Stimulated activated CD8-positive, alpha-beta memory T cell treated with anti-CD3 and anti-CD28 coated beads, Interleukin-7, amount 100 ng/mL, for 1 hour (primary cell): ENCODE measurements at places on chromosomes 2 and 18.

DNA sequence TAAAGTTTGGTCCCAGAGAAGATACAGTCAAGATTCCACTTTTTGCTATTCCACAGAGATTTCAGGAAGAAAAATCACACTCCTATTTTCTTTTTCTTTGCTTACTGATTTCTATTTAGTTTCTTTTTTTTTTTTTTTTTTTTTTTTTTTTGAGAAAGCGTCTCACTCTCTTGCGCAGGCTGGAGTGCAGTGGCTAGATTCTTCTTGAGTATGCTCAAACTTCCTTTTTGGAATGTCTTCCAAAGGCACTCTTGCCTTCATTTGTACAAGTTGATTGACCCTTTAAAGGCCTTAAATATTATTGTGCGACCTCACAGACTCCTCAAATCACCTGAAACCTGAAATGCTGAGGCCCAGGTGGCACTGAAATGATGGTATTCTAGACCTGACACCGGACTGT lies 9.6 kb downstream of the SCN1A start:
- DNase-seq = no peak

- no peak for DNase-seq
These were observed 146.8 kb downstream of the TGIF1 start for GRCh38 chr18:3596637-3597384.

GRCh38 chr18:10453806-10454680 lies at the start of gene APCDD1:
TSS of gene APCDD1 (plus strand) at chr18:10454635. CDS start at chr18:10454982, 347 bp downstream.
- no peak for DNase-seq

DNA sequence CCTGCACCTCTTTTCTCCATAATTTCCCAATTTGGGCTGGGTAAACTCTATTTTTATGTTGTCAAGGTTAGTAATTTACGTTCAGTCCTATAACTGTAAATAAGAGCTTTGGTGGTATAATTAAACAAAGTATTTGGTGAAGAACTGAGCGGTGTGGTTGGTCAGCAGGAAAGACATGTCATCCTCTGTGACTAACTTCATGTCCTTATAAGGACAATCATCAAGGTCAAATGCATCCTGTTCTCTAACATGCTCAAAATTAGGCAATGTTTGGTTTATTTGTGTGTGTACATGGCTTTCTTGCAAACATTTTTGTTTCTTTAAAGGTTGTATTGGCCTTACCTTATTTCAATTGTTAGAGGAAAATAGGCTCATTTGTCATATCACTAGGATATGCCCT lies 121.5 kb upstream of the NABP1 start:
- DNase-seq = no peak

GRCh38 chr18:35484034-35484433 lies 13.7 kb downstream of the INO80C start:
- DNase-seq = no peak

DNA sequence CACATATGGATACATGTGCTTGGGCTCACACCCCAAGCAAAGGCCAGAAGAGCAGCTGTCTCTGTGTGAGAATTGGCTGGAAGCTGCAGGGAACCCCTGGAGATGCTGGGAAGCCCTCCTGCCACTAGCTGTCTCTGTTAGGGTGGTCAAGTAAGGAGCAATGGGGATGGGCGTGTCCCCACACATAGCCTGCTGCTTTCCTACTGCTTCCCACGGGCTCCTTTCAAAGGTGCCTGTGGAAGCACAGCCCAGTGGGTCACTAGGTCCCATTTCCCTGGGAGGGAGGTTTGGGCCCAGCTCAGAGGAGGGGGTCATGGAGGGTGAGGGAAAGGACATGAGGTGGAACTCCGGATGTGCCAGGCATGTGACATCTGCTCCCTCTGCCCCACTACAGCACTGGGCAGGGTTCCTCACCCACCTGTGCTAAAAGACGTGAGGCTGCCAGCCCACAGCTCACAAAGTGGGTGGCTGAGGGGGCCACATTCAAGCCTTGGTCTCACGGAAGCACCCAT lies 24.4 kb upstream of the MAL start:
- no peak for DNase-seq

- no peak for DNase-seq
These were observed 343.7 kb downstream of the INSIG2 start for GRCh38 chr2:118431997-118432396.

DNA sequence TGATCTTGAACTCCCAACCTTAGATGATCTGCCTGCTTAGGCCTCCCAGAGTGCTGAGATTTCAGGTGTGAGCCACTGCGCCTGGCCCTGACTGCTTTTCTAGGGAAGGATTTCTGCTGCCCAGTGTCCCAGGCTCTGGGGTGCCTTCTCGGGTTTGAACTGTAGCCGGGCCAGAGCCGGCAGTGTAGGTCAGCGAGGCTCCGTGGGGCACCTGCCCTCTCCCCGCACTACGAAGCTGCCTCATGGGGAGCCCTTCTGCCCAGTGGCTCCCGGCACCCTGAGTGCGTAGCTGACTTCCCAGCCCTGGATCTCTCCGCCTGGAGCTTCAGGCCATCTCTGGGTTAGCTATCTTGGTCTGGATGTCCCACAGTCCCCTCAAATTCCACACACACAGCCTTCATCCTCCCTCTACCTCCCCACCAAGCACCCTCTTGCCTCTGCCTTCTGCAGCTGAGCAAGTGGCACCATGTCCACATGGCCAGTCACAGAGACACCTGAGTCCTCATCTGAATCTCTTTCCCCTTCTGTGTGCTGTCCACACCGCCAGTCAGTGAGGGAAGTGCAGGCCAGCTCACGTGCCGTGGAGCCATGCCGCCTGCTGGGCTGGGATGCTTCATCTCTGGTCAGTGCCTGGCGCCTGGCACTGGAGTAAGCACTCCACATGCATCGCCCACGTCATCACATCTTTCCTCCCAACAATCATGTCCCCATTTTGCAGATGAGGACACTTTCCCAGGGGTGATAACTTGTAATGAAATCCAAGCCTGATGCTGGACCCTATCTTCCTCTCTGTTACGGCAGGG lies 69.2 kb downstream of the EDAR start:
- DNase-seq = no peak

DNA sequence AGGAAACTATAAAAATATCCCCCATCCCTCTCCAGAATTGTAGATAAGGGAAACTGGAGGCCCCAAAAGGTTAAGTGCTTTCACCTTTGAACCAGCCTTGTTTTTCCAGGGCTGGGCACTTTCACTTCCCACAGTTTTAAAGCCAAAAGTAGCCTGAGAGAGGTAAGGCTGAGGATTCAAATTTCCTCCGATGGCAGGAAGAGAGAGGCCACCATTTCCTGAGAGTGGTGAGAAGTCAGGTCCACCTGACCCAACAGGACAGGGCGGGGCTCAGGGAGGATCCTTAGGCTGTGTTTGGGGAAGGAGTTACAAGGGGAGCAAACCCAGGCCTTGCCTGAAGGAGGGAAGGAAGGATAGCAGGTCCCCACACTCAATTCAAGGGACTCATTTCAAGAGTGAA lies 4.7 kb upstream of the TEX261 start:
- DNase-seq = no peak

DNA sequence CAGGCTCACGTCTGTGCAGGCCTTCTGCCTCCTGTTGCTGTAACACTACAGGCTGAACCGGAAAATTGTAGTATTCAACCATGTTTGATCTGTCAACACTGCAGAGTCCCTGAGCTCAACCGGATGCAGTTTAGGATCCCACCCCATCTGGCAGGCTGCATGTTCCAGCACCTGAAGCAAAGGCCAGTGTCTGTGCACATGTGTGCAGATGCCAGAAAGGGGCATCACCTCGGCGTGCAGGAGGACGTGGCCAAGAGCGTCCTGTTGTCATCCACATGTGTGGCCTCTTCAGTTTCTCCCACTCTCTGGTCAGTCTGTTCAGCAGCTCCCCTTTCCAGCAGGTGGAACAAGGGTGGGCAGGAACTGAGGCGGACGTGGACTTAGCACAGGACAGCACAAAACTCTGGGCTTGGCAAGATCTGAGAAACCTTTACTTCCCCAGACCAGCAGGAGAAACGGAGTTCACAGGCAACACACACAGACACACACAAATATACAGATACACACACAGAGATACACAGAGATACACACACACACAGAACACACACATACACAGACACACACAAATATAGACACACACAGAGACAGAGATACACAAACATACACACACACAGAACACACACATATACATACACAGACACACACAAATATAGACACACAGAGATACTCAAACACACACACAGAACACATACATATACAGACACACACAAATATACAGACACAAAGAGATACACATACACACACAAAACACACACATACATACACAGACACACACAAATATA lies 111.3 kb downstream of the NDUFA10 start:
- no peak for DNase-seq

GRCh38 chr2:111900859-111901258 lies 2.5 kb downstream of the MERTK start:
- DNase-seq = no peak

- no peak for DNase-seq
These were observed 136.9 kb upstream of the SIX3 start for GRCh38 chr2:44804406-44805265.

DNA sequence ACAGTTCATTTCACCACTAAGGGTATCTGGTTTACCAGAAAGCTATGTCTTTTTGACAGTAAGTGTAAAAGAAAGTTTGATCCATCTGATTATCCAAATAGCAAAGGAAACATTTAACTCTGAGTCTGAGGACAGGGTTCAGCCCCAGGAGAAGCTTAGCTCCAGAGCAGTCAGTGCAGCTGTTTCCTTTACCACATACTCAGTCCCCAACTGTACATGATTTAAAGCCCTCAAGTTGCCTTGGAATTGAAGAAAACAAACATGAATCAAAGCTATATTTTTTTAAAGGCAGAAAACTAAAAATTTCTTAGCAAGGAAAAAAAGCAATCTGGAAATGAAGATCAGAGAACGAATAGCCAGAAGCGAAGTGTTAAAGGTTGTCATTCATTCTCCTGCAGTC lies 746.0 kb downstream of the METTL4 start:
- DNase-seq = no peak

GRCh38 chr2:21642647-21643046 lies 518.9 kb downstream of the TDRD15 start:
- DNase-seq = no peak
